Activated naive CD4-positive, alpha-beta T cell treated with anti-CD3 and anti-CD28 coated beads, Interleukin-2, amount 10 ng/mL, durations not matched to agents 7 days and 5 days (primary cell): ENCODE measurements at places on chromosomes 6 and 20.

DNA sequence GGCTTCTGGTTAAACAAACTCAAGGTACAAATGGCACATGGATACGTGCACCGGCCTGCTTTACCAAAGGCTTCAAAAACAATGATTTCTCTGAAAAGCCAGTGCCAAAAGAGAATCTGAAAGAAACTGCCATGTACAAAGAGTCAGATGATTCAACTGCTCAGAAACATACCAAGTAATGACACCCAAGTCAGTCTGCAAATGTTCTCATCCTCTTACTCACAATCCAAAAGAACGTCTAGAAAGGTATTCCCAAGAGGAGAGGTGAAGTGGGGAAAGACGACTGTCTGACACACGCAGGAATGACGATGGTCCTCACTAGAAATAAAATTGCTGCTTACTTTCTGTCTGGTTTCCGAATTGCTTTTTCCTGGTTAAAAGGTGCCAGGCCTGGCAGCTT lies 52.9 kb downstream of the NFATC2 start:
- peak overlapping the region; percentile 33 for H3K27ac ChIP-seq
- peaks cover 92% of the 10 kb centered on the region for H3K4me1 ChIP-seq
- no peak overlapping the region for H3K4me3 ChIP-seq
- H3K27me3 ChIP-seq: no peaks in the 10 kb centered on the region

DNA sequence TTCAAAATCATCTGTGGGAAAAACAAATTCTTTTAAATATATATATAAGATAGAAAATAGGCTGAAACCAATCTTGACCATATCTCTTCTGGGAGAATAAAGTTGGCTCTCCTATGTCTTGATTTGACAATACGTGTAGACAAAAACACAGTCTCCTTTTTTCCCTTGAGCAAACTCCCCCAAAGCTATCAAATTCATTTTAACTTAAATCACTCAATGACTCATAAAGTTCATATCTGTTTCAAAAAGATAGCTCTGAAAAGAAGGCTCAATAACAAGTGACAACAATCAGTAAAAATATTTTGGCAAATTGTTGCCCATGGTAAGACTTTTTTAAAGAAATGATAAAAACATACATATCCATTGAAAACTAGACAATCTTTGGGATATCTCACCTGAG lies 236.0 kb upstream of the TENT5A start:
- DNase-seq: no peak
- H3K27ac ChIP-seq: no peak overlapping the region
- no peaks in the 10 kb centered on the region for H3K4me1 ChIP-seq

GRCh38 chr6:131216246-131216645 lies 81.0 kb downstream of the AKAP7 start:
- no peak for DNase-seq
- no peak overlapping the region for H3K27ac ChIP-seq
- peaks cover 13% of the 10 kb centered on the region for H3K36me3 ChIP-seq
- peaks cover 21% of the 10 kb centered on the region for H3K4me1 ChIP-seq

GRCh38 chr20:19083136-19083621 lies 129.3 kb upstream of the SLC24A3 start:
- H3K27ac ChIP-seq: no peak overlapping the region
- no peaks in the 10 kb centered on the region for H3K27me3 ChIP-seq
- H3K4me1 ChIP-seq: no peaks in the 10 kb centered on the region
- no peaks in the 10 kb centered on the region for H3K36me3 ChIP-seq
- H3K4me3 ChIP-seq: no peak overlapping the region
- DNase-seq: no peak

DNA sequence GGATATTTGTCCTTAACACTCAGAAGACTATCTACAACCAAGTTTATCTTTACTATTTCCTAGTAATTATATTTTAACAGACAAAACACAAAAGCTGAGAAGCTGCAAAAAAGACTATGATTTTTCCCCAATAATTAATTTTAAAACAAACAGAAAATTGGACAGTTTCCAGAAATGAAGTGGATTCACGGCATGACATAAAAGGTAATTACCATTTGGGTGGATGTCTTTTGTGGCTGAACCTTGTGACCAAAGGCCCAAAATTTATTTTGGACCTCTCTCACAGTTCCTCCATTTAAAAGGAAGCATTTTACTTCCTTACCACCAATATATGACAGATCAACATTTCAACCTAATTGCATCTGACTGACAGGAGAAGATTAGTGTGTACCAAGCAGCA lies 90.2 kb downstream of the GMDS start:
- no peaks in the 10 kb centered on the region for H3K36me3 ChIP-seq
- H3K4me3 ChIP-seq: no peak overlapping the region
- H3K27ac ChIP-seq: no peak overlapping the region

- DNase-seq: no peak
- H3K27ac ChIP-seq: no peak overlapping the region
- peaks cover 3% of the 10 kb centered on the region for H3K4me1 ChIP-seq
These were observed 63.5 kb upstream of the VSTM2L start for GRCh38 chr20:37839432-37839827.

DNA sequence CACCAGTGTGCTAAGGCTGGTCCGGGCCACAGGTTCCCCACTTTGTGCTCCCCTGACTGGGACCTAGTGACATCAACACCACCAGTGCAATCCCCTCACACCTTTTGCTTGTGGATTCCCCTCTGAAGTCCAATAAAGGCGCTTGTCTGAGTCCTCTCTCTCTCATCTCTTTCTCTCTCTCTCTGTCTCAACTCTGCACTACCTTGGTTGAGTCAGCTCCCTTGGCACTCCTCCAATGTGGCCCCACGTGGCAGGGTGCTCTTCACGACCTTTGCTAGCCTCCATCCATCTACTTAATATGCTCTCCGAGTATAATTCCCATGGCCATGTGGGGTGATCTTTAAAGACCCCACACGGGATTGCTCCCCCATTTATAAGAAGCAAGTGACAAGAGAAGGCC lies 385.0 kb downstream of the CD83 start:
- no peak for DNase-seq
- H3K36me3 ChIP-seq: no peaks in the 10 kb centered on the region
- no peak overlapping the region for H3K4me3 ChIP-seq
- H3K27ac ChIP-seq: no peak overlapping the region

GRCh38 chr6:5439749-5440148 lies 178.4 kb downstream of the FARS2 start:
- no peak overlapping the region for H3K4me3 ChIP-seq
- no peak overlapping the region for H3K27ac ChIP-seq
- no peaks in the 10 kb centered on the region for H3K27me3 ChIP-seq
- DNase-seq: no peak
- H3K4me1 ChIP-seq: peaks cover 3% of the 10 kb centered on the region

GRCh38 chr6:74939721-74940620 lies 265.9 kb downstream of the COL12A1 start:
- DNase-seq: no peak
- no peak overlapping the region for H3K4me3 ChIP-seq
- H3K36me3 ChIP-seq: no peaks in the 10 kb centered on the region
- no peaks in the 10 kb centered on the region for H3K4me1 ChIP-seq
- H3K27ac ChIP-seq: no peak overlapping the region

GRCh38 chr20:53735536-53736050 lies 142.0 kb upstream of the ZNF217 start:
- H3K4me1 ChIP-seq: peaks cover 45% of the 10 kb centered on the region
- DNase-seq: no peak
- H3K27me3 ChIP-seq: no peaks in the 10 kb centered on the region

DNA sequence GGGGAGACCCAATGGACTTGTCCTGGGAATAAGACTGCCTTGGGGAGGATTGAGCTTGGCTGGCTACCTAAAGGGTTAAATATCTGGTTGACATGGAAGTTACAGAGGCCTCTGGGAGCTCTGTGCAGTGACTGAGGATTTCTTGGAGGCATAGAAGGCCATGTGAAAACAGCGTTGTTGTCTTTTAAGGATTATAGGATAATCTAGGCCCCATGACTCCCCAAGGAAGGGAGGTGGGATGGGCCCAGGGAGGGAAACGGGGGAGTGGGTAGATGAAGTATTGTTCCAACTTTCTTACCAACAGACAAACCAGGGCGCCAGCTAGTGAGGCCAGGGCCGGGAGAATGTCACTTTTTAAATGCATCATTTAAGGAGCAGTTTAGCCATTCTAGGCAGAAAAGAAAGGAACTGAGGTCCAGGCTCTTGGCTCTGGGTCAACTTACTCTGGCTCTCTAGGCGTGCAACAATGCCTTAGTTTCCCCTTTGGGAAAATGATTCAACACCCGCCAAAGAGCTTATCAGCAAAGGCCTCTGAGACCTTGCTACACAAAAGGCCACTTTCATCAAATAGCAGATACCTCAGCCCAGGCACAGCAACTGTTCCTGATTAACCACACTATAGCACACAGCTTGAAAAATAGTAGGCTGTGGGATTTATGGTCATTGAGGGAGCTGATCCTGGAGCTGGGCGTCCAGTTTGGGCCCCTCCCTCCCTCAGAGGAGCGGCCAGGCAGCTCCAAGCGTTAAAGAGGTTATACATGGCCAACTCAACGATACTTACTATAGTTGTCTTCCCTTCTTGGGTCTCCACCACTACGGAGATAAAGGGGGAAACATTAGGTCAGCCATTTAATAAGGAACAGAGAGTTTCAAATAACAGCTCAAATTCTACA lies 7.0 kb downstream of the MRPS18A start:
- H3K4me1 ChIP-seq: peaks cover 25% of the 10 kb centered on the region
- DNase-seq: no peak
- no peaks in the 10 kb centered on the region for H3K27me3 ChIP-seq
- peaks cover 29% of the 10 kb centered on the region for H3K36me3 ChIP-seq
- H3K27ac ChIP-seq: no peak overlapping the region

DNA sequence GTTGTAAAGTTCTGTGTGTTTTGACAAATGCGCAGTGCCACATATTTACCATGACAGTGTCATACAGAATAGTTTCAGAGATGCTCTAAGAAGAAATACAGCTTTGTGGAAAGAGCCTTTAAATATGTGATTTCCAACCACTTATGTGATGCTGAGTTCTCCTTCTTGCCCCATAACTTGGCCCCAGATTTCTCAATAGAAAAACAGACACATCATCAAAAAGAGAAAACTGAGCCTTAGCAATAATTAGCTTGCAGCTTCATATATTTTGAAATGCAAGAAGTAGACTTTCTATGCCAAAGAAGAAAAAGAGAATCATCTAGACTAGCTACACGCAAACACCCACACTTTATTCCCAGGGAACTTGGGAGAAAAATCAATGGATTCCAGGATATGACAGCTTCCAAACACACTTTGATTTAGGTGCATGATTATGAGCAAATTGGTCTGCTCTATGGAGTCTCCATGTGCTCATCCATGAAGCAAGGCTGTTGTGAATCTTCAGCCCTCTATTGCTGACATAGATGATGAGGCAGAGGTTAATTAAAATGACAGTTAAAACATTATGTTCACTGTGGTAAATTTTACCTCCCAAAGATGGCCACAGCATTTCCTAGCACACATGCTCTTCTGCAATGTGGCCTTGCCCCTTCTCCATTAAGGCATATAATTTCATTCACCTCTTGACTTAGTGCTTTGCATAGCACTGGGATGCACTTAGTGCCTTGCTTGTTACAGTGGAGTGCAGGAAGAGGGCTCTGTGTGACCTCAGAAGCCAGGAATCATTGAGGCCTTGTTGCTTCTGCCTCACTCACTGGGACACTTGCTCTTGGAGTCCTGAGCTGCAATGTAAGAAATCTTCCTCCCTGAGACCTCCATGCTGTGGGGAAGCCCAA lies 174.6 kb downstream of the SYNDIG1 start:
- H3K4me1 ChIP-seq: peaks cover 4% of the 10 kb centered on the region
- no peaks in the 10 kb centered on the region for H3K36me3 ChIP-seq
- DNase-seq: no peak
- no peak overlapping the region for H3K4me3 ChIP-seq
- no peak overlapping the region for H3K27ac ChIP-seq

- no peak overlapping the region for H3K4me3 ChIP-seq
- H3K4me1 ChIP-seq: peaks cover 9% of the 10 kb centered on the region
- DNase-seq: peak; percentile 38
These were observed 7.4 kb downstream of the SLC52A3 start for GRCh38 chr20:760751-761417.

DNA sequence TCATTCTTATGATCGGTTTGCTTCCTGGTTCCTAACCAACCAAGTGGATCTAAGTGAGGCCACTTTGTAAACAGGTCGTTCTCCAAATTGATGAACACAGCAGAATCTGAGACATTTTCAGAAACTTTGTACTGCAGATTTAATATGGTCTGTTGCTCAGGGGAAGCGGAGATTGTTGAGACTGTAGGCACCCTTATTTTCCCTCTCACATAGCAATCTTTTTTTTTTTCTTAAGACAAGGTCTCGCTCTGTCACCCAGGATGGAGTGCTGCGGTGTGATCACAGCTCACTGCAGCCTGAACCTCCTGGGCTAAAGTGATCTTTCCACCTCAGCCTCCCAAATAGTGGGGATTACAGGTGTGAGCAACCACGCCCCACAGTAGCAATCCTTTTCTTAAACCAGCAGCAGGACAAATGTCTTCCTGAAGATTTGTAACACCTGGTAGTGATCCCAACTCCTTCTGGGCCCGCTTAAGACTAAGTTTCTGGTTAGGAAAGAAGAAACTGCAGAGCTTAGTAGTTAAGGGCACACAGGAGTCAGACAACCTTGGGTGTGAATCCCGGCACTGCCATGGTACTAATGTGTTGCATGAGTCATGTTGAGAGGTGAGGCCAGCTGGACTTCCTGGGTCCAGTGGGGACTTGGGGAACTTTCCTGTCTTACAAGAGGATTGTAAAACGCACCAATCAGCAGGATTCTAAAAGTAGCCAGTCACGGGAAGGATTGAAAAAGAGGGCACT lies 48.4 kb upstream of the EZR start:
- H3K4me3 ChIP-seq: no peak overlapping the region
- DNase-seq: no peak
- peaks cover 36% of the 10 kb centered on the region for H3K4me1 ChIP-seq
- H3K36me3 ChIP-seq: peaks cover 6% of the 10 kb centered on the region
- H3K27ac ChIP-seq: peak overlapping the region; percentile 7

GRCh38 chr6:117840541-117840983 lies 66.5 kb upstream of the SLC35F1 start:
- H3K27me3 ChIP-seq: no peaks in the 10 kb centered on the region
- H3K4me1 ChIP-seq: no peaks in the 10 kb centered on the region
- no peak for DNase-seq
- no peaks in the 10 kb centered on the region for H3K36me3 ChIP-seq
- no peak overlapping the region for H3K27ac ChIP-seq

DNA sequence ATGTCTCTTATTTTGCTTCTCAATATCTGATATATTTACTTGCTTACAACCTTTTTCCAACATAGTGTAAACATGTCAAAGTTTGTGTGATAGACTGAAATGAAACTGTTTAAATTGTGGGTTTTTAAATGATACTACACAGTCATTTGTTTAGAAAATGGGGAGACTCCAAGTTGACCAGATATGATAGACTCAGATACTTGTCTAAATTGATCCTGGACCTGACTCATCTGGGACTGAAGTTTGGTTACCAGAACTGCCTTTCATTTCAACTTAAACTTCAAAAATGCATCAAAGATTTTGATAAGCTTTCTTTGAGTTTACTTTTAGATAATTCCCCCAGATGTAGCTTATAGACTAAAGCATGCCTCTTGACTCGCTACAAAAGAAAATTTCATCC lies 27.0 kb upstream of the PRL start:
- no peaks in the 10 kb centered on the region for H3K27me3 ChIP-seq
- H3K27ac ChIP-seq: no peak overlapping the region
- no peak overlapping the region for H3K4me3 ChIP-seq
- H3K36me3 ChIP-seq: no peaks in the 10 kb centered on the region
- no peak for DNase-seq
